SJSA1 (cell line): ENCODE measurements at places on chromosomes 3 and 15. TPM values are rescaled to one million over a fixed set of nuclear protein-coding genes. Genes with fewer than 3 reads are reported as not detected.

Gene LRCH3
- 21.2 and 32.2 TPM in 2 replicates for total RNA-seq

DNA sequence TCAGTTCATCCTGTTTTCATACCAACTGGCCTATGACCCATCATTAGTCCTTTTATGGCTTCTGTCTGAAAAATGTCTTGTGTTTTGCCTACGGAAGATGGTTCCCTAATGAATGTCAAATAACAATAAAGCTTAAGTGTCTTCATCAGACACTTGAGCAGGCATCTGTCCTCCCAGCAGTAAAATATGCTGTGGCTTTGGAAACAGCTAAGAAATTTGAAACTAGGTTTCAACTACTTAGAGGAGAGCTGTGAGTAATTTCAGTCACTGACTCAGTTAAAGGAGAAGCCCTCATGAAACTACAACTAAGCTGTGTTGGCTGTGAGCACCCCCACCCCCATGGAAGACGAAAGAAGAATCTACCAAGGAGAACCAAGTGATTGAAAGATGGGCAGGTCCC lies 409.4 kb upstream of the PPP2R3A start:
- no peak for DNase-seq

DNA sequence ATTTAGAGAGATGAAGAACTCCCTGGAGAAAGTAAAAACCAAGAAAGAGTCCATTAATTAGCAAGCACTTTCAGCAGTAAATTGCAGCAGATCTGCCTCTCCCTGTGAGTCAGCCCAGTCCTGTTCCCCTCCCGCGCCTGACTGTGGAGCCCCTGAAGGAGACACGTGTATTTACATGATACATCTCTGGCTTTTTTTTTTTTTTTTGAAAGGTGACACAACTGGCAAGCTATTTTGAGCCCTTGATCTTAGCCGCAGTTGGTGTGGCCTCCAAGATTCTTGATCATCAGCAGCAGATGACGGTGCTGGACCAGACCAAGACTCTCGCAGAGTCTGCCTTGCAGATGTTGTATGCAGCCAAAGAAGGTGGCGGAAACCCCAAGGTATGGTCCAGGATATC lies 271.8 kb upstream of the TPM1 start:
- peak; percentile 75 for DNase-seq

DNA sequence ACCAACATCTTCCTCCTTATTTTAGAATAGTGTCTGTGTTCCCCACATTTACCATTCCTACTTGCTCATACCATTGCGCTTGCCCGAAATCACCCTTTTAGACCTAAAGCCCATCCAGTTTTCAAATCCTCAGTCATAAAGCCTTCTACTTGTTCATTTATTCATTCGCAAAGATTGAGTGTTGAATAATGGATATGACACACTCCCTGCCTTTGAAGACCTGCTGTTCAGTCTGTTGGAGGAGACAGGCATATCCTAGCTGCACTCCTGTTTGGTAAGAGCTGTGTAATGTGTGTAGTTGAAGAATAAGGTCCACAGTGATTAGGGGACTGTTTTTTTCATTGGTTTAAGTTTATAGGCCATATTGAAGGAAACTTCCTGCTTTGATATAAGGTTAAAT lies 1.7 kb downstream of the CNOT10 start:
- no peak for DNase-seq

GRCh38 chr3:134652409-134652831 lies 1.6 kb upstream of the KY start:
- DNase-seq: peak; percentile 20

GRCh38 chr3:112360561-112360960 lies 27.6 kb downstream of the CD200 start:
- no peak for DNase-seq

GRCh38 chr3:89227218-89227617 lies 119.8 kb downstream of the EPHA3 start:
- no peak for DNase-seq

DNA sequence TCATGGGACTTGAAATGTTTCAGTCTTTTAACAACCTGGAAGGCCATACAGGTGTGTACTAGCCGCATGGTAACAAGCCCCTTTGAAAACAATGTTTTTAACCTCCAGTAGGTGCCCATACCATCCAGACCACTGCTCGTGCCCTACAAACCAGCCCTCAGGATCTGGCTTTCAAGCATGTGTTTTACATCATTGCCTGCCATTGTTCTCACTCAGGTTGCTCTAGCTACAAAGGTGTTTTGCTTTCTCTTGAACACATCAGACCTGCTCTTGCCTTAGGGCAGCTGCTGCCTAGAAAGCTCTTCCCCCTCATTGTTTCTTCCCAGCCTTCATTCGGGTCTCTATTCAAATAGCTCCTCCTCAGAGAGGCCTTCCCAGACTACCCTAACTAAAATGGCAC lies 32.3 kb upstream of the MAP3K13 start:
- no peak for DNase-seq

GRCh38 chr15:85171736-85172135 lies 190.1 kb downstream of the PDE8A start:
- DNase-seq: no peak

DNA sequence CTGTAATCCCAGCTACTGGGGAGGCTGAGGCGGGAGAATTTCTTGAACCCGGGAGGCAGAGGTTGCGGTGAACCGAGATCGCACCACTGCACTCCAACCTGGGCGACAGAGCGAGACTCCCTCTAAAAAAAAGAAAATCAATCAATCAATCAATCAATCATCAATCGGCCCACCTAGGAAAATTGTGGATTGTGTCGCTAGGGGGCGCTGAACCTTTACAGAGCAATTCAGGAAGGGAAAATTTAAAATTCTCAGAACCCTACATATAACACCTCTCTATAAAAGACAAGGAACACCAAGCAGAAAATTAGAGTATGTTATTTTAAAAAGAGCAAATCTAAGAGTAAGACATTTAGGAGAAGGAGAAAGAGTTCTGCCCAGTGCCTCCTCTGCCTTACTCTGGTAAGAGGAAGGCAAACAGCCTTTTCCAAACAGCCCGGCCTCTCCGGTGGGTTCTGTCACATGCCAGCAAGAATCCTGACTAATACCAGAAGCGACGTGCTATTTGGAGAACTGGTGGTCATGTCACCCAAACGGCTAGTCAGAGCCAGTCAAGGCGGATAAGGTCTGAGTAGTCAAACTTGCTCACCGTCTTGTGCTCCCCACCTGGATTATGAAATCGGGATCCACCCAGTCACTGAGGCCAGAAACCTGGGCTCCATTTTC lies 22.3 kb upstream of the SMCO1 start:
- DNase-seq: no peak

DNA sequence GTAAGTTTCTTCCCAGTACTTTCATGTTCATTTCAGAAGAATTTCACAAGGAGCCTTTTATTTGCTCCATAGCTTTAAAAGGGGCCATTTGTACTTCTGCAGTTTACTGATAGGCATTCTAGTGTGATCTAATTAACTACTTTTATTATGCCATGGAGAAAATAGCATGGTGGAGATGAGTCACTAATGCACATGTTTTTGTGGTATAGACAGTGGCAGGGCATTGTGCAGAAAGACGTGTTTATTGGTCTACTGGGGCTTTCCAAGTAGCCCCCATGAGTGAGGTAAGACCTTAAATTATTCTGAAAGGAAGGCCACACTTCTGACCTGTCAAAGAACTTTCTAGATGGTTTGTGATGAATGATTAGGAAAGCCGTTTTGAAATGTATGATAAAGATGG lies 810.0 kb upstream of the NR2F2 start:
- no peak for DNase-seq
